ENCODE measurements at places on chromosomes 2 and 18.

- H3K36me3 ChIP-seq: no peaks in the 10 kb centered on the region
- H3K4me1 ChIP-seq: peaks cover 9% of the 10 kb centered on the region
- no peak overlapping the region for H3K27ac ChIP-seq
- H3K27me3 ChIP-seq: no peaks in the 10 kb centered on the region
- H3K4me3 ChIP-seq: no peak overlapping the region
Observed at GRCh38 chr2:227509824-227510619, 38.1 kb downstream of the AGFG1 start.

DNA sequence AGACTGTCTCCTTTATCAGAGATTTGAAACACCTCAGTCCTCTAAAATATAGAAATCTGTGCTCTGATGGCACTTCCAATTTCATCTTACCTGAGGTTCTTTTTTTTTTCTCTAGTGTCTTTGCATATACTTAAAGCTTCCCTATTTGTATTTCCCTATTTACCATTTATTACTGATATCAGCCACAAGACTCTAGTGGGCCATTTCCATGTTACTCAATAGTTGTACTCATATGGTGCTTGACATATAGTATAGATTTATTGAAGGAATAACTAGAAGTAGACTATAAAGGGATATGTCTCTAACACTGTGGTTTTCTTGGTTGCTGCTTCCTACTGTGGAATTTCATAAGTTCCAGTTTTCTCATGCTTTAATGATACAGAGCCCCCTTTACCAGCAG, 3.0 kb downstream of the RBM45 start:
- H3K36me3 ChIP-seq: no peaks in the 10 kb centered on the region
- H3K4me1 ChIP-seq: no peaks in the 10 kb centered on the region
- no peaks in the 10 kb centered on the region for H3K27me3 ChIP-seq
- H3K4me3 ChIP-seq: no peak overlapping the region
- H3K27ac ChIP-seq: no peak overlapping the region
- no peak for DNase-seq

DNA sequence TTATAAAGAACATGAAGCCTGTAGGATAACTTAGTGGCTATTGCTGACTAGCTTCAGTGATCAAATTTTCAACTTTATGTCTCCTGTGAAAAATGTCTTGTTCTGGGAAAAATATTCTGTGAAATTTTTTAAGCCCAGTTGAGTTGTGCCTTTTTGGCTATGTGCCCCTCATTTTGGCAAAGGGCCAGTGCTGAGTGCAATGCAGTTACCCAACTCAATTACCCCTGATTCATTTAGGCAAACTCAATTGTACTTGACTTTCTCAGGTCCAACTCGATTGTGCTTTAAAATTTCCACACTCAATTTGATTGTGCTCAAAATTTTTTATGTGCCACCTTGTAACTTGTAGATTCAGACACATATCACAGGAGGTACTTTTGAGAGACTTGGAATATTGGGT, 548.8 kb upstream of the NRP2 start:
- no peaks in the 10 kb centered on the region for H3K27me3 ChIP-seq
- no peak overlapping the region for H3K4me3 ChIP-seq

GRCh38 chr2:208062113-208062512, 36.8 kb upstream of the PLEKHM3 start:
- H3K36me3 ChIP-seq: no peaks in the 10 kb centered on the region
- H3K27me3 ChIP-seq: no peaks in the 10 kb centered on the region
- H3K4me3 ChIP-seq: no peak overlapping the region

DNA sequence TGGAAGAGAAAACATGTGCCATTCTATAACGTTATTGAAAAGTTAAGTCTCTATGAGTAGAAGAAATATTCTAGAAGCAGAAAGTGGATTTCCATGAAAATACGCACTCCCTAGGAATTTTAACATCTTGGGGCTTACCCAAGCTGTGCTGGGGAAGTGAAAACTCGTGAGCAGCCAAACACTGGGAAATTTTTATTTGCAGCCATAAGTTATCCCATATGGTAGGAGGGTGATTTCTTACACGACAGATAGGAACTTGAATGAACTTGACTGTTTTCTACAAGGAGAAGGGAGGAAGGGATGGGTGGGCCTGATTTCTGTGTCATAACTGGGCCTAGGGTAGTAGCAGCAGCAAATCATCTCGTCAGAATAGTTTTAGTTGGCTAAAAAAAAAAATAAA, 272.6 kb downstream of the ETAA1 start:
- no peak for DNase-seq
- H3K27me3 ChIP-seq: no peaks in the 10 kb centered on the region
- H3K27ac ChIP-seq: no peak overlapping the region
- H3K4me1 ChIP-seq: no peaks in the 10 kb centered on the region

- H3K4me1 ChIP-seq: no peaks in the 10 kb centered on the region
- H3K36me3 ChIP-seq: no peaks in the 10 kb centered on the region
- no peak overlapping the region for H3K4me3 ChIP-seq
Observed at GRCh38 chr2:316381-316780, 28.5 kb upstream of the ALKAL2 start.

- DNase-seq: peak; percentile 77
- H3K36me3 ChIP-seq: no peaks in the 10 kb centered on the region
- peaks cover 2% of the 10 kb centered on the region for H3K4me1 ChIP-seq
- peak overlapping the region; percentile 66 for H3K4me3 ChIP-seq
Observed at GRCh38 chr18:4453874-4454536, 1.1 kb downstream of the DLGAP1 start.

DNA sequence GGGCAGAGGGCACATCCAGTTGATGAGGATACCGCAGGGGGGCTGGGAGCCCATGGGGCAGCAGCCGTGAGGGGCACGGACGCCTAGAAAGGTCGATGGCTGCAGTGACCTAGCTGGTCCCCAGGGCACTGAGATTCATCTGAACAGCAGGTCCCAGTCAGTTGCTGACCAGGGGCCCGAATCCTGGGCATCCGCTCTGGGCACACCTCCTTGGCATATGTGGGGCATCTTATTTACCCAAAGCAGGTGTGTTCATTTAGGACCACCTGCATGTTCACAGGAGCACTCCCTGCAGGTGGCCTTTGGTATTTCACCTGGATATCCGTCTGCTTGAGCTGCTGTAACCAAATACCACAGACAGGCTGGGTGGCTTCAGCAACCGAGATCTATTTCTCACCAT, 72.0 kb upstream of the ODC1 start:
- H3K4me3 ChIP-seq: no peak overlapping the region
- peak; percentile 74 for DNase-seq
- H3K36me3 ChIP-seq: no peaks in the 10 kb centered on the region
- H3K27ac ChIP-seq: no peak overlapping the region
- no peaks in the 10 kb centered on the region for H3K4me1 ChIP-seq
